Sigmoid colon (tissue), 7 donors: ENCODE measurements at places on chromosomes 5 and 9. TPM values are rescaled to one million over a fixed set of nuclear protein-coding genes. Genes with fewer than 3 reads are reported as not detected.
A peak's percentile ranks its signal among the peaks of the same experiment; 100 is the strongest.

The TMEM38B gene
- 6.4 TPM for total RNA-seq

The GHR gene
- total RNA-seq: 13.7 TPM

The HTR1A gene
- not detected for total RNA-seq

The LOX gene
- 6.8 TPM for total RNA-seq

The GAS1 gene
- 136 TPM for total RNA-seq

The IFNA1 gene
- total RNA-seq: not detected

The PCDHB14 gene
- total RNA-seq: 6.3 TPM

The ABCA2 gene
- total RNA-seq: 9.2 TPM

The PFN3 gene
- total RNA-seq: not detected

The C9 gene
- not detected for total RNA-seq

The TMC1 gene
- not detected for total RNA-seq

DNA sequence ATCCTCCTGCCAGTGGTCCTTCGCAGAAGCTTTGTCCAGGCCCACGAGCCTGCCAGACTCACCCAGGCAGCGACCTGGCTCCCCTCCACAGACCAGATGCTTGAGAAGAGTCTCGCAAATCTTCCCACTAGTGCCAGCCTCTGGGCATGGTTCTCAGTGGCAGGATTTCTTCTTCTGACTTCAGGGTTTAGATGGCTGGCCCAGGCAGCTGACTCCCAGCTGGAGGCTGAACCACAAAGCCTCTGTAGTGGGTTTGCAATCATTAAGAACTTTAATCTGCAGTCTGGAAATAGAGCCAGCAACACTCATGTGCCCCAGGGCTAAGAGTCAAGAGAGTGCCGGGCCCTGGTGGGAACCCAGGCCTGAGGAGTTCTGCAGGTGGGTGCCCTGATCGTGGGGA is 90.6 kb upstream of the ICE1 start:
- no peak for DNase-seq

DNA sequence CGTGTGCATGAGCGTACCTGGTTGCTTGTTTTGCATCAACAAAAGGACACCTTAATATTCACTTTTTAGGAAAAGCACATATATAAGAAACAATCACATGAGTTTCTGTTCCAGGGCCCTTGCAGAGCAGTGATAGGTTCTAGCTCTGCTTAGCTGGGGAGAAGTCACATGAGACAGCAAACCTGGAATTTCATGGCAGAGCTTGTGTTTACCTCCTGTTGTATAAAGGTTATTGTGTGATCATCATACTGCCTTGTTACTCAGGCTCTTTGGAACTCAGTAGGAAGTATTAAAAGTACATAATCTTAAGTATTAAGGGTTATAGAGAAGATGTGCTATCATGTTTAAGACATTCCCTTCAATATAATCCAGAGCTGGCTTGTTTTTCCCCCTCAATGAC is 18.0 kb upstream of the VLDLR start:
- no peak for DNase-seq

DNA sequence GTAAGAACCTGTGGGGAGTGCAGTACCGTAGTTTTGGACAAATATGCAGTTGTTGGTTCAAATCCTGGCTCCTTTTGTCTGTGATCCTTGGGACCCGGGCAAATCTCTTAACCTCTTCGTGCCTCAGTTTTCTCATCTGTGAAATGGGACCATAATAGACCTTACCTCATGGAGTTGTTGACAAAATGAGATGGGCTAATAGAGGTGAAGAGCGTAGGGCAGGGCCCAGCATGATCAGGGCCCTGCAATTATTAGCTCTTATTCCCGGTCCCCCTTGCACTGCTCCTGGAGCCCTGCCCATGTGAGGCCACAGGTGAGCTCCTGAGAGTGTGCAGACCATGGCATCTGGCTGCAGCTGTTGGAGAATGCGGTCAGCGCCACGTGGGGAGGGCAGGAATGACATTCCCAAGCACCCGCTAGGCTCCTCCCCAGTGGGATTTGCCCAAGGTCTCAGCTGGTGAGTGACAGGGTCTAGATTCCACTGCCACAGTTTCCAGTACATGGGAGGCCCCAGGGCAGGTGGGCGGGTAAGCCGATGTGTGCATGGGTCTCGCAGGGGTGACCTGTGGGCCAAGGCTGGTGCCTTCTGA is 41.0 kb downstream of the NEK6 start:
- DNase-seq: no peak

GRCh38 chr5:90307782-90308181 is 101.8 kb downstream of the CETN3 start:
- no peak for DNase-seq

DNA sequence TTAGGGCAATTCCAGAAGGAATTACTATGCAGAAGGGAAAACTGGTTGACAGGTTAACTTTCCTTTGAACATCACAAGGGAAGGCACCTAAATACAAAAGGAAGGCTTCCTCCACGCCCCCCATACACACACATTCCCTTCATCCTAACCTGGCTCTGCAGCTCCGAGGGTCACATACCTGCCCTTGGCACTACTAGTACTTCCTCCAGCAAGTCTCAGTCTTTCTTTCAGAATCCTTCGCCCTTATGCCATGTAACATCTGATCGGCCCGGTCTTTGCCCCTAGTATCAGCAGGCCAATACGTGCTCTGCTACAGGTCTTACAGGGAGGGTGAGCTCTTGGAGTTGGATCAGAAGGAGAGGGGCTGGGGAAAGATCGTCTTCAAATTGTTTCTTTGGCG is 1.6 kb upstream of the MARCHF6 start:
- DNase-seq: no peak

DNA sequence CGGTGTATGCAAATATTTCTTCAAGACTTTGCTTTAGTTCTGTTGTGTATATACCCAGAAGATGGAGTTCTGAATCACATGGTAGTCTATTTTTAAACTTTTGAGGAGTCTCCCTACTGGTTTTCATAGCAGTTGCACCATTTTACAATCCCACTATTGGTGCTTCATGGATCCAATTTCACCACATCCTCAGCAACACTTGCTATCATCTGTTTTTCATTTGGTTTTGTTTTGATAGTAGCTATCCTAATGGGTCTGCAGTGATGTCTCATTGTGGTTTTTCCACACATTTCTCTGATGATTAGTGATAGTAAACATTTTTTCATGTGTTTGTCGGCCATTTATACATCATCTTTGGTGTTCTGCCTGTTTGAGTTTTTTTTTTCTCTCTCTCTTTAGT is 1339.3 kb downstream of the EFNA5 start:
- no peak for DNase-seq

- DNase-seq: no peak
Observed at GRCh38 chr9:99416007-99416406, 193.9 kb downstream of the SEC61B start.

GRCh38 chr9:4079346-4079745 is 220.5 kb downstream of the GLIS3 start:
- no peak for DNase-seq

DNA sequence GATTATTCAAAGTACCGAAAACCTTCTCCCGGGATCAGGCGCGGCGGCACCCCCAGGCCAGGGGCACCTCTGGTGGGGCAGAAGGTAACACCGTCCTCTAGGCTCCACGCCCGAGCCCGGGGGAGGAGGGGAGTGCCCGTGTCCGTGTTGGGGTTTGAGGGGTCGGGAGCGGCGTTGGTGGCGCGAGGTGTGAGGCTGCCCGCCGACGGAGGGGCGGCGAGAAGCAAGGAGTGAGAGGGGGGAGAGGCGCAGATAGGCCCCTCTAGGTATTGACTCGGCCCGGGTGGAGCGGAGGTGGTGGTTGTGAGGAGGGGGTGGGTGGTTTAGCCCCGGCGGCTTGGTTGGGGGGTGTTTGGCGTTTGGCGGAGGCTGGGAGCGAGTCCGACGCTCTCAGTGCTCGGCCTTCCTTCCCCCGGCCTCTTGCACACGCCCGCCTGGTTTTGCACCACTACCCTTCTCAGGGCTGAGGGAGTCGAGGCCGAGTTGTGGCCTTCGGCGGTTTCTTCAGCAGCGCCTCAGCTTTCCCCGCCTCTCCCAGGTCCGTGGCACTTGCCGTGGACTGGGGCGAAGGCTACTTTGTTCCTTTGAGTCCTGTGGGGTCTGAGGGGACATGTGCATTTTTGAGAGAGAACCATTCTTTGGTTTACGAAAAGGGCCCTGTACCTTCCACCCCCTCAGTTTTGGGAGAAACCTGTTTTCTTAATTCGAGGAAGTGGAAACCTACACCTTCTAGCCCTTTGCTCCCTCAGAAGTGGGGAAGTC is 450 bp downstream of the GPBP1 start:
- peak; percentile 71 for DNase-seq

- DNase-seq: no peak
Observed at GRCh38 chr9:85421641-85422040, 320.1 kb downstream of the AGTPBP1 start.

DNA sequence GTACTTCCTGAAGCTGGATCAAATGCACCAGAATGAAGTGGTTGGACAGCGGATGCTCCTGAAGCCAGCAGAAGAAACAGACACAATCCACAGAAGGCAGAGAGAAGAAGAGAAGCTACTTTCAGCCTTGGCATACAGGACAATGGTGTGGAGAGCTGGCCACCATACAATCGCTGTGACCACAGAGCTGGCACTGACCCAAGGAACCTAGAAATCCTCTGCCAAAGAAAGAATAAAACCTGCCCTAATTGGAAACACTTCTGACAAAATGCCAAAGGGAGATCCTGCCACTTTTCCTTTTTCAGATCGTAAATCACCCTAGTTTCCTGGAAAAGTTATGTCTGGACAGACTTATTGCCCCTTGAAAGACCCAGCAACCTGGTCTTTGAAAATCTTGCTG is 77.8 kb downstream of the BAAT start:
- no peak for DNase-seq

- DNase-seq: no peak
Observed at GRCh38 chr5:143141652-143142051, 261.8 kb downstream of the NR3C1 start.

GRCh38 chr5:145280806-145281205 is 554.3 kb downstream of the PRELID2 start:
- DNase-seq: no peak

- no peak for DNase-seq
Observed at GRCh38 chr5:158942217-158942616, 157.5 kb downstream of the EBF1 start.

DNA sequence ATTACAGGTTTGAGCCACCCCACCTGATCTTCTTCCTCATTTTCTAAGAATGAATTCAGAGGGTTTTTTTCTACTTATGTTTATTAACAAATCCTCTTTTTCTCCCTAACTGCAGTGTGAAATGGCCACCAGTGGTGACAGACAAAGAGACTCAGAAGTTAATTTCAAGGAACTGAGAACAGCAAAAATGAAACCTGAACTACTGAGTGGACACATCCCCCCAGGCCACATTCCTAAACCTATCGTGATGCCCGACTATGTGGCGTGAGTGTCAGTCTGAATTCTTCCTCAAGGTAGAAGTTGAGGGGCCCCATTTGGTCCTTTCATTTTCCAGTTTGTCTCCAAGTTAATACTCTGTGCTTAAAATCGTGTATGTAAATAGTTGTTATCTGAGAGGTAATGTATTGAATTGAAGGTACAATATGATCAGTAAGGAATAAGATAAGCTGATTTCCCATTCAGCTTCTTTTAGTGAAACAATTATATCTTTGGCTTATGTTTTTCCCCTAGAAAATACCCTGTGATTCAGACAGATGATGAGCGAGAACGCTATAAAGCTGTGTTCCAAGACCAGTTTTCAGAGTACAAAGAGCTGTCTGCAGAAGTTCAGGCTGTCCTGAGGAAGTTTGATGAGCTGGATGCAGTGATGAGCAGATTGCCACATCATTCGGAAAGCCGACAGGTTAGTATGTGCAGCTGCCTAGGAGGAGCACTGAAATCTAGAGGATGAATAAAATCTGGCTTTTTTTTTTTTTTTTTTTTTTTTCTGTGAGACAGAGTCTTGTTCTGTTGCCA is 17.7 kb downstream of the MARVELD2 start:
- no peak for DNase-seq

GRCh38 chr5:160011471-160011870 is 2.5 kb downstream of the TTC1 start:
- no peak for DNase-seq

- DNase-seq: no peak
Observed at GRCh38 chr5:155275222-155275621, 261.7 kb downstream of the KIF4B start.

DNA sequence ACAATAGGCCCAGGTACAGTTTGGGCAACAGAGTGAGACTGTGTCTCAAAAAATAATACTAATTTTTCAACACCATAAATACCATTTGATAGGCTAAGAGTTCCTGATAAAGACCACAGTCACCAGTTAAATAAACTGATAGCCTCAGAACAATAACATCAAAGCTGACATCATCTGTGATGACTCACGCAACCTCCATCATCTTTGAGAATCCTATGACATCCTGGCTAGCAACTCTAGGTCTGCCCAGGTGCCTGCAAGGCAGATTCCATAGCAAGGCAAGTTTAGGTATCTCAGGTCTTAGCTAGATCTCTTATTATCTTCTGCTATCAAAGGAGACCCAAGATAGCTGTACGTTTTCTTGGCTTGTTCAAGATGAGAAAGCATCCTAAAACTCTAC is 30.5 kb upstream of the UBAP2 start:
- no peak for DNase-seq

GRCh38 chr5:110053824-110054223 is 364.1 kb downstream of the MAN2A1 start:
- DNase-seq: no peak

- DNase-seq: no peak
Observed at GRCh38 chr9:82583524-82583923, 479.4 kb downstream of the RASEF start.
